ENCODE measurements at places on chromosomes 2 and 18. TPM values are rescaled to one million over a fixed set of nuclear protein-coding genes. Genes with fewer than 3 reads are reported as not detected.

The GREB1L gene
- not detected for total RNA-seq

The ACADL gene
- total RNA-seq, result not detected

The GPR17 gene
- total RNA-seq, result not detected

The TCF23 gene
- not detected for total RNA-seq

The FTCDNL1 gene
- 2.6 TPM for total RNA-seq

The REG3G gene
- total RNA-seq, result not detected

The RBKS gene
- 1.8 TPM for total RNA-seq

The INO80B gene
- 45.2 TPM for total RNA-seq

The DNAJC5G gene
- total RNA-seq, result not detected

The KIF5C gene
- 12.9 TPM for total RNA-seq

The DSG4 gene
- not detected for total RNA-seq
